ENCODE measurements at places on chromosomes 13 and 19.

DNA sequence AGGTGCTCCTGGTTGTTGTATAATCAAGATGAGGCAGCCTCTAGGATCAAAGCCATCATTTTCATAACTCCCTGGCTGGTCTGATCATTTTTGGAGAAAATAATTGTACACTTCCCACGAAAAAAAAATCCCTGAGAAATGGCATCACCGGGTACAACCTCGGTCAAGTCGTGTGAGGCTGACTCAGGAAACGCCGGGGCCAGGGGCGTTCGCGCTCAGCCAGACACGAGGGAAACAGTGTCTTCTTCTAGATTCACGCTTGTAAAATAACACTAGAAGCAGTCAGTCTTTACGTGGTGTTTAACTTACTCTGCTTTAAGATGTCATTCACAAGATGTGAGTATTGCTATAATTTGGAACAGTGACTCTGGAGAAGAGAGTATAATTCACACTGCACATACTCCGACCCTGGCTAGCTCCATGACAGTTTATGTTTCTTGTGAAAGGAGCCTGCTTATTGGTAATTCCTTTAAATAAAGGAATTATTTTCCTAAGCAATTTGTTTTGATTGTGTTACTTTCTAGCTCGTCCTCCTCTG lies 109.0 kb upstream of the SOX1 start:
- DNase-seq, result no peak

GRCh38 chr19:6890938-6891337 lies 3.6 kb downstream of the ADGRE1 start:
- DNase-seq, result no peak

GRCh38 chr13:39602277-39602613 lies 748 bp downstream of the LHFPL6 start:
- no peak for DNase-seq

DNA sequence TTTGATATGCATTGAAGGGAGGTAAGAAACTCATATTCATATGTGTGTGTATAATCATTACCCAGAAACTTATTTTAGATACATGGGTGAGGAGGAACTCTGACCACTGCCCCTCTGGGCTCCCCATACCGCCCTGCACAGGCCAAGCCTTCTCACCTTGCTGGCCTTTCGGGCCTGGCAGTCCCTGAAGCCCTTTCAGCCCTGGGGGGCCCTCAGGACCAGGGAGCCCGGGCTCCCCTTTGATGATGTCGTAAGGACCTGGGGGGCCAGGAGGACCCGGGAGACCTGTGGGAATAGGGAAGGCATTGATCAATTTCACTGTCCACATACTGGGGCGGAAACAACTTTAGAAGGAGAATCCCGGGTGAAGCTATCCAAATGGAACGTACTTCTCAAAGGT lies 142.3 kb downstream of the COL4A1 start:
- DNase-seq, result no peak

GRCh38 chr19:16470541-16470910 lies 1.2 kb downstream of the EPS15L1 start:
- peak; percentile 13 for DNase-seq

- no peak for DNase-seq
These were observed 363.3 kb downstream of the LIG4 start for GRCh38 chr13:107852072-107852471.

GRCh38 chr13:97555034-97555433 lies 121.1 kb downstream of the RAP2A start:
- DNase-seq, result no peak

DNA sequence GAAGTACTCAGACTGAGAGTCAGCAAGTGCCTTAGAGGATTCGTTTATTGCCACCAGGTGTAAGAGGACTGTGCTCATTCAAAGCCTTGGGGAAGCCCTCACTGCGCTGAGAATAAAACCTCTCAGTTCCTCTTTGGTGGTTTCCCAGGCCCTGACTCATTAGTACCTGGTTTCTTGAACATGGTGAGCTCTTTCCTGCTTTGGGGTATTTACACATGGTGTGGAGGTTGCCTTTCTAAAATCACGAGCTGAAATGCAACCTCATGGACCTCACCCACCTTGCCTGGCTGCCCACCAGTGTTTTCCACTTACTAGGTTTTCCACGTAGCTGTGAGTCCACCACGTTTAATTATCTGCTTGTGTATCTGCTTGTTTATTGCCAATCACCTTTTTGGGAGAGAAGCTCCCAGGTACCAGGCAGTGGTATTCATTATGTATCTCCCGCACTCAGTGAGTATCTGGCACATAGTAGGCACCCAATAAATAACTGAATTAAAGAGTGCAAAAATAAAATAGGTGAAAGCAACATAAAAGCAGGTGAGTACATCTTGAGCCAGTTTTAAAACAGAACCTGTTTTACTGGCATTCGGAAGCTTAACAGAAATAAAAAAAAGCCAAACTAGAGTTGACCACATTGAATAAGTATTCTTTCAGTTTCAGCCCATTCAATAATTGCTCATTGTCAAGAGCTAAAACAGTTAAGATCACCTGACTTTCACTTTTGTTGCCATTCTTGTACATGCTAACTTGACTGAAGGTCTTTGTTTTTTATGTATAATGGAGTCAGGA lies 533.0 kb downstream of the MYO16 start:
- DNase-seq, result no peak

- DNase-seq, result no peak
These were observed 35.1 kb downstream of the MICU2 start for GRCh38 chr13:21568854-21569253.

- peak; percentile 73 for DNase-seq
These were observed 621.0 kb downstream of the EFNB2 start for GRCh38 chr13:105914291-105915036.

GRCh38 chr19:56348289-56348877 lies 33.7 kb upstream of the ZSCAN5A start:
- DNase-seq, result peak; percentile 43

DNA sequence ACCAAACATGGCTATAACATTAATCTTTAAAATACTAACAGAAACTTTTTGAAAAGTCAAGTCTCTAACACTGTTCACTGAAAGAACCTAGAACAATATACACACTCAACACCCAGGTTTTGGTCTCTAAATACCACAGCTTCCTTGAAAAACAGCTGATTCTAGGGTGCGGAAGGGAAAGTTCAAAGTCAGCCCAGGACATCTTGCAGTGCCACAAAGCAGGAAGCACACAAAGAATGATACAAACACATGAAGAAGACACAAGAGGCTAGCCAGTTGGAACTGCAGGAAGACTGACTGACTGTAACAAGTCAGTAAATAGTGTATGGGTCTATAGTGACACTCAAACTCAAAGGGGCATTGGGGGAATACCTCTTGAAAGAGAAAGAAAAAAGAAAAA lies 4.6 kb downstream of the DEDD2 start:
- no peak for DNase-seq

- DNase-seq, result peak; percentile 95
These were observed 463 bp downstream of the CATSPERG start for GRCh38 chr19:38335949-38336637.

DNA sequence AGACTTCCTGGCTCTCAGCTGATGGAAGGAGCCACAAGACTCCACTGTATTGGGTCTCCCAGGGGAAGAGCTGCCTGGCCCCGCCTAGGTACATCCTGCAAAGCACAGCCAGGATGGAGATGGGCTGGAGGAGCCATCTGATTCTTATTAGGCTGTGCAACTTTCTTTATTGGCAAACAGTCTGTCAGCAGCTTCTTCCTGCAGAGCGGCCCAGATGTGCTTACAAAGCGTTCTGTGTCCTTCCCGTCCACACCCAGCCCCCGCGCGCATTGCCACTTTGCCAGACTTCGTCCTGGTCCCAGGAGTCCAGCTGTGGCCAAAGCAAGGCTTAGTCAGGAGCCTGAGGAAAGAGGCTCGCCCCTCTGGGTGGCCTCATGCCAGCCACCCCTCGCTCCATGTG lies 409.3 kb downstream of the ZNF536 start:
- no peak for DNase-seq

DNA sequence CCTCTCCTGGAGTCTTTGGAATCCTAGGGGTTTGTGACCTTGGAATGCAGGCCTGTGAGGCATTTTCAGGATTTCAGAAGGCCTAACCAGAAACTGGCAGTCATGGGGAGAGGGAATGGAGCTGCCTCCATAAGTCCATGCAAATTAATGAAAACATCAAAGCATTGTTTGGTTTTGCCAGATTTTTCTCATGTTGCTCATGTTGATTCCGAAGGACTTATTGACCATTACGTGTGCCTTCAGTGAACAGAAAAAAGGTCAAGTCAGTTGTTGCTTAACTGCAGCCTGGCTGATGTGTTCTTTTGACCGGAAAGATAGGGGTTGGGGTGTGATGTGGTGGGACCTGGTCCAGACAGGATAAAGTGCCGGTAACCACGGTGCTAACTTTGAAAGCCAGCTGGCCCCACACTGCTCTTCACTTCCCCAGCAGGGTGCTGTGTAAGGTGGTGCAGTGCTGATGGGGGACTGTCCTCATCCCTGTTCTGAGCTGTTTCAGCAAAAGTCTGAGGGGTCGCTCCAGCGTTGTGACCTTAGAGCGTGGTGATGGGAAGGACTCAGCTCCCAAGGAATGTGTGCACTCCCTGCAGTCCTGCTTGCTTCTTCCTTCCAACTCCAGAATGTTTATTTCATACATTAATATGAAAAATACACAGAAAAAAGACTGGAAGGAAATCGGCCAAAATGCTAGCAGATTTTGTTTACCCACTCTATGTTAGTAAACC lies 3.5 kb downstream of the RNF113B start:
- peak; percentile 95 for DNase-seq

DNA sequence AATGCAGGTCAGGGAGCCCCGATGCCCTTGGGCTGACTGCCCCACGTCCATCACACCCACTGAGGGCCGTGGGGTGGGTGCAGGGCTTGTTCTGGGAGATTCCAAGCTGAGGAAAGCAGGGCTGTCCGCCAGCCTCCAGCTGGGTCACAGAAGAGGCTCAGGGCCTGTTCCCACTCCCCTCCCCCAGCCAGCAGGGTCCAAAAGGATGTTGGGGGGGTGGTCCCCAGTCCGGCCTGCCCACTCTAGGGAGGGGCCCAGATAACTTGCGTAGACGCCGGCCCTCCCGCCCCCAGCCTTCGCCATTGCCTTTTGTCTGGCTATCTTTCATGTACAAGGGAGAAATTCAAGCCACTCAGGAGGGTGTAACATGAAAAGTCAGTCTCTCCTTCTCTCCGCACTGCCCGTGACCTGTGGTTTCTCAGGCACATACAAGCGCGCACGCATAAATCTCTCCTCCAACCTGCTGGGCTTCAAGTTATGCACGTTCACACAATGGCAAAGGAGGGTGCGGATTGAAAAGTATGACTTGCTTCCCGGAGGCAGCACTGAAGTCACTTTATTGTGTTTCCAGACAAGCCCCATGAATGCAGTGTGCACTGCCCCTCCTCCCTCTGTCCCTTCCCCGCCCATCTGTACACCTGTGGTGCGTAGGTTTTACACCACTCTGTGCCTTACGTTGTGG lies 20.2 kb downstream of the CARM1 start:
- DNase-seq, result no peak

GRCh38 chr19:13060964-13061927 lies 41.4 kb downstream of the LYL1 start:
- peak; percentile 79 for DNase-seq

- DNase-seq, result no peak
These were observed 930.5 kb upstream of the MIR17HG start for GRCh38 chr13:90416938-90417337.

- DNase-seq, result no peak
These were observed 35.4 kb downstream of the DNAJC15 start for GRCh38 chr13:43058831-43059230.

GRCh38 chr13:91312324-91312723 lies 35.2 kb upstream of the MIR17HG start:
- no peak for DNase-seq

DNA sequence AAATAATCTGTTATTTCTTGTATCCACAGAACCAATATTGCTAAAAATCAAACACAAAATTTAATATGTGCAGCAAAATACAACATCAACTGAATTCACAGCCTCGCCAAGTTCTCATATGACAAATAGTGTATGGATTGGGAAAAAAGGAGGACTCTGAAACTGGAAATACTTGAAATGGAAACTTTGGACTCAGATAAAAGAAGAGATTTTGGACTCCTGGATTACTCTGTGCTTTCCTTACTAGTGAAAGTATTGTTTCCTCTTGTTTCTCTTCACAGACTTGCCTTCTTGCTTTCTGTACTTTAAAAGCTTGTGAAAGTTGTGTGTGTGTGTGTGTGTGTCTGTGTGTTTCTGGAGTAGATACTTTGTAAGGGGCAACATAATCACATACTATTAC lies 1596.3 kb downstream of the PCDH9 start:
- no peak for DNase-seq

DNA sequence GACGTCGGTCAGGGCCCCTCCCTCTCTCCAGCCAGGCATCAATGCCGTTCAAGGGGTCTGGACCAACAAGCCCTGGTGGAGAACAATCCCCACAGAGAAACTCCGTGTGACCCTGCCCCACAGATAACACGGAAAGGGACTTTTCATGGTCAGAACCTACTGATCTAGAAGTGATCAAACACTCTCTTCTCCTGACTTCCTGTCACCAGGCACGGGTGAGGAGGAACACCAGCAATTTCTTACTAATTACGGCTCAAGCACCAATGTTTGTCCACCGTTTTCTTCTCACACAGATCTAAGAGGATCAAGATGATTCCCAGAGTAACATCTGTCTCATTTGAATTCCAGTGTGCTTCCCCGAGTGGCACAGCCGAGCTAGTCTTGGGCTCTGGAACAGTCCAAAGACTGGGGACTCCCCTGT lies 11.8 kb downstream of the RASA3 start:
- no peak for DNase-seq

GRCh38 chr13:76131551-76131950 lies 495.4 kb downstream of the LMO7 start:
- DNase-seq, result no peak

GRCh38 chr13:45231722-45232121 lies 30.9 kb upstream of the KCTD4 start:
- DNase-seq, result peak; percentile 64

DNA sequence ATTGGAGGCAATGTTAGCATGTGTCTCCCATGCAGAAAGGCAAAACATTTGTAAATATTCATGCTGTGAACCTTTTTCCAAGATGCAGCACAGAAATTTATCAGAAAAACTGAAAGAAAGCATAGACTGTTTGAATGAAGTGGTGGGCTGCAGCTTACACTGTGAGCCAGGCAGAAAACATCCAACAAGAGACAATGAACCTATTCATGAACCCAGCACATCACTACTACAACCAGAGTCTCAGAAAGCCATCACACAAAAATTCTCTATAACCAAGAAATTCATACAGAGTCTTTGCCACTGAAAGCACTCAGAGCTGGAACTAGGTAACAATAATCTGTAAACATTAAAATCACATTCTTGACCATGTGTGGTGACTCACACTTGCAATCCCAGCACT lies 448.9 kb downstream of the UQCRFS1 start:
- DNase-seq, result no peak

DNA sequence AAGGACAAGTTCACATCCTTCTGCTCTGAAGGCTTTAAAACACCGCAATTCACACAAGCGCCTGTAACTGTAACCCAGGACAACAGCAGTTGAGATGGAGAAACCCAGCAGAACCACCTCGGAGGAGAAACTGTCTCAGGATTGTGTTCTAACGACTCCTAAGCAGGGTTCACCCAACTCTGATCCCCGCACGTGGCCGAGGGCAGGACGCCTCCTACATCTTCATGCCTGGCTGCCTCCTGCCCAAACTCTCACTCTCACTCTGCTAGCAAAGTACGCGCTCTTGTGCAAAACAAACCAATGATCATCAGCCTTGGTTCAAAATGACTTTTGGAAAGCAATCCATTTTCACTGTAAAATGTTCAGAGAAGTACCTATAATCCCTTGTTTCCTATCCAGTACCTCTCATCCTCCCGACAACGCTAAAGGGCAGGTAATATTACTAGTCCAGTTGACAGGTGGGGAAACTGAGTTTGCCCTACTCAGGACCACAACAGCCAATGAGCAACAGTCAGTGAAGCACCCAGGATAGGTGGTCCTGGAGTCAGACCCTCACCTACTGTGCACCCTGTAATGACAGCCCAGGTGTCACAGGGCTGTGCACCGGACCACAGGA lies 25.6 kb downstream of the EPS15L1 start:
- no peak for DNase-seq
